ENCODE measurements at places on chromosomes 2 and 18.

GRCh38 chr2:68044099-68044498 is 18.7 kb downstream of the C1D start:
- no peak for DNase-seq

GRCh38 chr2:174344716-174345461 is 10.1 kb downstream of the SP9 start:
- no peak for DNase-seq

- peak; percentile 53 for DNase-seq
Observed at GRCh38 chr2:202178346-202178958, 59.9 kb downstream of the SUMO1 start.

DNA sequence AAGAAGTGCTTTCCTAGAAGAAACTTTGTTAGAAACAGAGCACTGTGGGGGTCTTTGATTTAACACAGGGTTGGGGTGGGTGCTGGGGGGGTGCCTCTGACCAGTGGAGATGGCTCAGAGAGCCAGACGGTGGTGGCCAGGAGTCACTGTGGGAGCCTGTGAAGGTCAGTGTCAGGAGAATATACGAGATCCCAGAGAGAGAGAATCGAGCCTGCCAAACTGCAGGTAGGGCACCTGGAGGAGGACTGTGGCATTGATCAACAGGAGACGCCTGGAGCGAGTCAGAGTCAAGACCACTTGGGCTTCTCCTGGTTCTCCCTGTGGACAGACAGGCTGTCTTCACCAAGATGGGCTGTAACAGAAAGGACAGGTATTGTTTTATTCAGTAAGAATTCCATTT is 136.5 kb upstream of the TWIST2 start:
- DNase-seq = no peak

GRCh38 chr2:199430214-199430613 is 27.5 kb downstream of the SATB2 start:
- no peak for DNase-seq

DNA sequence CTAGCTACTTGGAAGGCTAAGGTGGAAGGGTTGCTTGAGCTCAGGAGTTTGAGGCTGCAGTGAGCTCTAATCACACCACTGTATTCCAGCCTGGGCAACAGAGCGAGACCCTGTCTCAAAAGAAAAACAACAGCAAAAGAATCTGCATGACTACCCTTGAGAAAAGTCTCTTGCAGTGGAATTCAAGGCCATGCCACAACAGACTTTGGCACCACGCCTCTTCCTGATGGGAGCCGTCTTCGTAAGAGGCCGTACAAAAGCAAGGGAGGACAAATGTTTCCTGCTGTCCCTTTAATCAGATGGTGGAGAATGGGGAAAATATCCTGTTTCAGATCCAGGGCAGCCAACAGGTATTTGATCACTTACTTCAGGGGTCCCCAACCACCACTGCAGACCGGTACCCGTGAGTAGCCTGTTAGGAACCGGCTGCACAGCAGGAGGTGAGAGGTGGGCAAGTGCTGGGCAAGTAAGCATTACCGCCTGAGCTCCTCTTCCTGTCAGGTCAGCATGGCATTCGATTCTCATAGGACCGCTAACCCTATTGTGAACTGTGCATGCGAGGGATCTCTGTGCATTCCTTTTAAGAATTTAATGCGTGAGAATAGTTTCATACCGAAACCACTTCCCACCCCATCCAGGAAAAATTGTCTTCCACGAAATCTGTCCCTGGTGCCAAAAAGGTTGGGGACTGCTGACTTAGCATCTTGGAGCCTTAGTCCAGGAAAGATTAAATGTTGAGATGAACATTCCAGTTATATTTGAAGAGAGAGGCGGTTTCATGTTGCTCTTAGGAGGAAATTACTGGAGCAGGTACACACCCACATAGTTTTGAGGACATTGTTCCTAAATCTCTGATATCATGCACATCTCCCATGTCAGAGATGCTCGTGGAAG is 94.4 kb upstream of the XPO1 start:
- DNase-seq = no peak

DNA sequence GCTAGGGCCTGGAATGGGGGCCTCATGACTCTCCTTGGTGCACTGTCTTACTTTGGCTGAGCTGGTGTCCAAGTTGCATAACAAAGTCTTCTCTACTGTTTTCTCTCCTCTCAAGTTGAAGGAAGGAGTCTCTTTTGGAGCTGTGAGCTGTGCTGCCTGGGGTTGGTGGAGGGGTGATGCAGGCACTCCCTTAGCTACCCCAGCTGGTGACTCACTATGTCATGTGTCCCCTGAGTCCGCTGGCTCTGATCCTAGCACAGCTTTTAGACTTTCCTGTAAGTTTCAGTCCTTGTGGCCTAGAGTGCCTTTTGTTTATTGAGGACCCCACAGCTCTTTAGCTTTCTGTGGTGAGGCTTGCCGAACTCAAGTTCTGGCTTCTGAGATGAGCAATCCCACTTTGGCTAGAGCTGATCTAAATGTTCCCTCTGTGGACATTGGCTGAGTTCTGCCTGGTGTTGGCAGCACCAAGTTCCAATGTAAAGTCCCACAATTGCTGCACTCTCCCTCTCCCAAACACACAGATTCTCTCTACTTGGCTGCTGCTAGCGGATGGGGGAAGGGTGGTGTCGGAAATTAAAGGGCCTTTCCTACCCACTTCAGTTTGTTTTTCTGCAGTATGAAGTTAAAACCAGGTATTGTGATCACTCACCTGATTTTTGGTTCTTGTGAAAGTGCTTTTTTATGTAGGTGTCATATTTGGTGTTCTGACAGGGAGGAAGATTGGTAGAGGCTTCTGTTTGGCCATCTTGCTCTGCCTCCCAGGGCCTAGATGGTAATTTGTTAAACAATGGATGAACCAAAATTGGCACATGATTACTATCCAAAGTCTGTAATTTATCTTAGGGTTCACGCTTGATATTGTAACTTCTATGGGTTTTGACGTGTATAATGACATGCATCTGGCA is 83.2 kb downstream of the COMMD1 start:
- no peak for DNase-seq

- no peak for DNase-seq
Observed at GRCh38 chr2:62197925-62198633, 2.2 kb downstream of the B3GNT2 start.

DNA sequence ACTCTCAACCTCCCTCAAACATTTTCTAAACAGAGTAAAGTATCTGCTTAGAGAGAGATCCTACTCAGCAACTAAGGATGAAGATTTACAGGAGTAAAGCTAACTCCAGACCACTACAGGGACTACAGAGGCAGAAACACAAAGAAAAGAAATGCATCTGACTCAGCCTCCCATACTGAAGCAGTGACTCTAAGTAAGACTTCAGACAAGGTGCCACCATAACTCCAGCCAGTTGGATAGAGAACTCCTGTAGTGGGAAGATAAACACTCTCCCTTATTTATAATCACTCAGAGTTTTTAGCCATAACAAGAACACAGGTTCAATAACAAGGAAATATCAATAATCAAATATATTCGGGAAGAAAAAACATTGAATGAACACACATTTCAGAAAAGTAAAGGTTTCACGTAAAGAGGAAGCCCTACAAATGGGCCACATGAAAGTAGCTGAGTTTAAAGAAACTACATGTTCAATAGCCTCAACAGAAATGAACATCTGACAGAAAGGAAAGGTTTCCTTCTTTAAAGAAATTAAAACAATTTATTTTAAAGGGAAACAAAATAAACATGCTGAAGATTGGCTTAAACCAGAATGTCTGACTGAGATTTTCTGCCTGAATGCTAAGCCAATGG is 519.9 kb downstream of the KCNJ3 start:
- DNase-seq = no peak
